ENCODE measurements at places on chromosomes 6 and 20.

GRCh38 chr6:344816-345340, 46.7 kb upstream of the IRF4 start:
- DNase-seq, result no peak

DNA sequence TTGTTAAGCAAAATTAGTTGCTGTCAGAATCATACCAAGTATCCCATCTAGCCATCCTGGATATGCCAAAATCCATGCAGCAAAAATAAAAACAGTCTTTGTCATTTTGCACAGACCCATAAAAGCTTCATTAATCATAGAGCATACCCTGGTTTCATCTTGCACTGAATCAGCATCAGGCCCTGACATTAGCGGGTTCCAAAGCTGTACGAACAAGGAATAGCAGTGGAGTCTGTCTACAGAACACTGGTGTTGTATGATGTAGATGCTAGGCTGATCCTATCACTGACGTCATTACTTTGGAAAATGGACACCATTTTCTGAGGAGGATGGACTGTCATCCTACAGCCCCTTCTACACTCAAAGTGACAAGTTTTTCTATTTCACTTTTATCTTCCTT, 315.6 kb downstream of the ESR1 start:
- no peak for DNase-seq

- DNase-seq, result no peak
These were observed 21.5 kb upstream of the TPD52L1 start for GRCh38 chr6:125132058-125132457.

- DNase-seq, result no peak
These were observed 216.1 kb upstream of the MYLIP start for GRCh38 chr6:15912505-15913400.

GRCh38 chr6:1103945-1104623, 207.8 kb upstream of the FOXQ1 start:
- no peak for DNase-seq

DNA sequence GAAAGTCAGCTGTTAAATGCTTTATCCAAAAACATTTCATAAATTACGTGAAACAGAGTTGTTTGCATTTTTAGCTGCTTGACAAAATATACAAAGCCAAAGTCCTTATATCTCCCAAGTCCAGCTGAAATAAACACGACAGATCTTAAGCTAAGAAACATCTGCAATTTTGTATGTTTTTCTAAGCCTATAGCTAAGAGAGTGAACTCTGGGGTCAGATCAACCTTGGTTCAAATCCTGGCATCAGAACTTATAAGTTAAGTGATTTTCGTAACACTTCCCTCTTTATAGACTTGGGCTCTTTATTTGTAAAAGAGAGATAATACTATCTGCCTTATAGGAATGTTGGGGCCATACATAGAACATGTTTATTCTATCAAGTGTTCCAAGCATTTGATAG, 176.7 kb downstream of the PTPRK start:
- DNase-seq, result no peak

GRCh38 chr20:59335377-59335776, 35.0 kb downstream of the EDN3 start:
- DNase-seq, result no peak

All from NCI-H1417 treated with DMSO at 0.1 percent for 48 hours (cell line).